ENCODE measurements at places on chromosomes 3 and 15.

DNA sequence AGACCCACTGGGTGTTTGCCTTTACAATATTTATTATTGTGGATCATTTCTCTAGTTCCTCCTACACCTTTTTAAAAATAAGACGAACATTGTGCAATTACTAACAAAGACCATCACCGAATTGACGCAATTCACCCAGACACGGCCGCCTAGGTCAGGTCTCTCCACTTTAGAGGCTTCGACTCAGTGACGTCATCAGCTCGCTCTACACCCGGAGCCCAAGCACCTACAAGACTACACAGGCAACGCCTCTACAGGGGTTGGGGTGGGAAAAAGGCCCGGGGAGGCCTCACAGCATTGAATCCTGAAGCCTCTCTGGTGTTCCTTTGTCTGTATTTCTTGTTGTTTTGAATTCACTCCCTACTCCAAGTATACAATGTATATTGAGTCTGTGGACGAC lies 16.6 kb downstream of the ZIC4 start:
- no peak for DNase-seq

DNA sequence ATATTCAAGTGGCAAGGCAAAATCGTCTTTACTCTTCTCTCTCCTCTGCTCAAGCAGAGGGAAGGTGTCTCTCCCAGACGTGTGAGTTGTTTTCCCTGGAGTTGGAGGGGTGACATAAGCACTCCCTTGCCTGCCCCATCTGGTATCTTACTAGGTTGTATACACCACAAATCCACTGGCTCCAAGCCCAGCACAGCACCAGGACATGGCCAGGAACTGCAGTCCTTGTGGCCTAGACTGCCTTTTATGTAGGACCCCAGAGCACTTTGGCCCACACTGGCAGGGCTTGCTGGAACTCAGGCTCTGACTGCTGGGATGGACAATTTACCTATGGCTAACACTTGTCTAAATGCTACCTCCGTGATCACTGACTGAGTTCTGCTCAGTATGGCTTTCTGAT lies 34.0 kb downstream of the DZIP3 start:
- no peak for DNase-seq

DNA sequence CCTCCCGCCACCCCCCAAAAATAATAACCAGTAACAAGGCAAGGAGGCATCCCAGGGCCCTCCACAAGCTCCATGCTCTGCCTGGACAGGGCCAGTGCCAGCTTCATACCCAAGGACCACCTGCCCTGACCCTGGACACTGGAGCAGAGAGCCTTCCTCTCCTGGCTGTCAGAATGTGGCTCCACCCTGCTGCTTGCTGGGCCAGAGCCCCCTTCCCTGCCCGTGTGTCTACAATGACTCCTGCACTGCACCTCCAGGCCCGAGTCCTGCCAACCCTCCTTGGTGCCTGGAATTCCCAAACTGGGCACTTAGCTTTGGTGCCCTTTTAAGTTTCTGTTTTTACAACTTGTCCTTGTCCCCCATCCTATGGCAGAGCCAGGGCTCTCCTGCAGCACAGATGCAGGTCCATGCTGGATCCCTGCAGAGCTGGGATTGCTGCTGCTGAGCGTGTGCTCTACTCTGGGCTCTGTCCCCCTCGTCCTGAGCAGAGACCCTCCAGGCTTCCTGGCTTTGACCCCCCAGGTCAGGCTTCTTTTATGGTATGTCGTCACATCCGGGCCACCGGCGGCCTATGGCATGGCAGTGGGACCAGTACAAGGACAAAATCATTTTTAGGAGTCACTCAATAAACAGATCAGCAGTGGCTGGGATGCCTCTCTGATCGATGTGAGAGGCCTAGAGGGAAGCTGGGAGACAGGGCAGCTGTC lies 11.4 kb upstream of the SNRPA1 start:
- DNase-seq, result no peak

- no peak for DNase-seq
Measured at GRCh38 chr3:50365080-50365841, 5.9 kb upstream of the TMEM115 start.

- DNase-seq, result no peak
Measured at GRCh38 chr3:107810171-107811071, 280.4 kb downstream of the CD47 start.

DNA sequence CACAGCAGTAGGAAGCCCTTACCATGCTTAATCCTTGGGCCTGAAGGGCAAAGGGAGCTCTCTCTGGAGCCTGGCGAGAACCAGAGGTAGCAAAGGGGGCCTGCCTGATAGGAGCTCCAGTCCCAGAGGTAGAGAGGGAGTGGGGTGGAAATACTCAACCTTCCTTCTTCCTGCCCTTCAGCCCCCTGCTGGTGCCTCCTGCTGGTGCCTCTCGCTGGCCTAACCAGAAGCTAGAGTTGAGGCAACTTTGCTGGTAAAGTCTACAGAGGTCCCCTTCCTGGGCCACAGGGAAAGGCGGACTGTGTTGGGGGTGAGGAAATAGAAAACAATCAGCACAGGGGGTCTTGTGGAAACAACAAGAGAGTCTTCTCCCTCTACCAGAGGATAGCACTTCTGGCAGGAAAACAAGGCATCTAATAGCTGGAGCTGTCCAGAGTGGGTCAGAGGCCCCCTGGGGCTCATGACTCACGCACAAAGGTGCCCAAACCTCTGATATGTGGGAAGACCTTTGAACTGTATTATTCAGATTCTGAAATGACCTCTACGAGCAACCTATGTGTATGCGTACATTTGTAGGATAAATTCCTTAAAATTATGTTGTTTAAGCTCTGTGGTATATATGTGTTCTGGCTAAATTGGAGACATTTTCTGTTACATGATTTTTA lies 133.9 kb downstream of the LRRC28 start:
- DNase-seq, result no peak

GRCh38 chr15:36791844-36792571 lies 212.6 kb downstream of the CDIN1 start:
- no peak for DNase-seq
